Sigmoid colon (tissue), 7 donors: ENCODE measurements at places on chromosomes 5 and 9. TPM values are rescaled to one million over a fixed set of nuclear protein-coding genes. Genes with fewer than 3 reads are reported as not detected.

Gene AIF1L
- 2.9 TPM for total RNA-seq

Gene SOWAHA
- total RNA-seq: not detected

Gene PCDHGA7
- 10.8 TPM for total RNA-seq

Gene RAPGEF6
- total RNA-seq: 16.1 TPM

Gene CD274
- 1.4 TPM for total RNA-seq

DNA sequence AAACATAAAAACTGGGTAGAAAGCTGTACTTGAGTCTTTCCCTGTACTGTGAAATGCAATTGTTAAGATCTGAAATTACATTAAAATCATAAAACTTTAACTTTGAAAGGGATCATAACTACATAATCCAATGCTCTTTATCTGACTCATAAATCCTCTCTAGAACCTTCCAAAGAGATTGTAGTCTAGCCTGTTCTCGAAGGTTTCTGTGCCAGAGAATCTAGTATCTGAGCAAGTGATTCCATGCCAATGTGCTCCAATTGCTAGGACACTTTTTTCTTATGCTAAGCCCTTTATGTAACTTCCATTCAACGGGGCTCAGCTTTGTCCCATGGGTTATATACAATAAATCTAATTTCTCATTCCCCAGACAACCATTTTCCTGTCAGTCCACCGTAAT, 21.1 kb downstream of the DDX31 start:
- DNase-seq: no peak
- no peak overlapping the region for H3K27ac ChIP-seq
- H3K4me1 ChIP-seq: no peaks in the 10 kb centered on the region
- no peaks in the 10 kb centered on the region for H3K27me3 ChIP-seq

DNA sequence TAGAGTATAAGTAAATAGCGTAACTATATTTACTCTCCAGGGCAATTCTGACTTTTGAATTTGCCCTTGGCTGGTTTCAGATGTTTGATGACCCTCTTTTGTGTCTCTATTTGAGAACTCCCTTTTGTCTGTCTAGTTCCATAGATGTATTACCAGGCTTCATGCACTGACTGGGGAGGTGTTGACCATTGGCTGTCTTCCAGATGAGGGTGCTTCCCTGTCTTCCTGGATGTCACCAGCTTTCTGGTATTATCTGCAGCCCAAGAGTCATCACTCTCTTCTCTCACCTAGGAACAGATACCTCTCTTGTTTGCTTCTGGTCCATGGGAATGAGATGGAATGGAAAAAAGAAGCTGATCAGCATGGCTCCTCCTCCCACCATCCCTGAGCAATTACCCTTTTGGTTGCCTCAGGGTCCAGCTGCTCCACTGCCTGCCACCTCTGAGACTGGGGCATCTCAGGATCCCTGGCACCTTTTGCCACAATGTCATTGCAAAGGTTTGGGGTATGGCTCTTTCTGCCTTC, 58.7 kb upstream of the TMED7 start:
- no peak overlapping the region for H3K27ac ChIP-seq
- no peak for DNase-seq
- no peaks in the 10 kb centered on the region for H3K36me3 ChIP-seq
- H3K27me3 ChIP-seq: no peaks in the 10 kb centered on the region

- no peak overlapping the region for H3K27ac ChIP-seq
- no peaks in the 10 kb centered on the region for H3K36me3 ChIP-seq
- H3K4me1 ChIP-seq: no peaks in the 10 kb centered on the region
- no peak overlapping the region for H3K4me3 ChIP-seq
- DNase-seq: no peak
Measured at GRCh38 chr5:36423578-36424307, 122.0 kb upstream of the RANBP3L start.

GRCh38 chr5:5880077-5880763, 457.7 kb downstream of the ICE1 start:
- no peak for DNase-seq
- no peaks in the 10 kb centered on the region for H3K4me1 ChIP-seq
- H3K36me3 ChIP-seq: no peaks in the 10 kb centered on the region
- no peak overlapping the region for H3K27ac ChIP-seq

DNA sequence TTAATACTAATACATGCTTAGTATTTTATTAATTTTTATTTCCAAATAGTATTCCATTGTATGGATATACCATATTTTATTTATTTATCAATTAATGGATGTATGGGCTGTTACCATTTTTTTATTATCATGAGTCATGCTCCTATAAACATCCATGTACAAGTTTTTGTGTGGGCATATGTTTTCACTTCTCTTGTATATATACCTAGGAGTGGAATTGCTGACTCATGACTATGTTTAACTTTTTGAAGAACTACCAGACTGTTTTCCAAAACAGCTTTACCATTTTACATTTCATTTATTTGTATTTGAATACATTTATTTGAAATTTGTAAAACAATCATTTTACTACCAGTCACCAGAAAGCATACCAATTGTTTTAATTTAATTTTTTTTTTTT, 14.1 kb upstream of the LRRC19 start:
- H3K27ac ChIP-seq: no peak overlapping the region
- no peaks in the 10 kb centered on the region for H3K4me1 ChIP-seq
- no peaks in the 10 kb centered on the region for H3K27me3 ChIP-seq
- H3K36me3 ChIP-seq: peaks cover 70% of the 10 kb centered on the region
- no peak for DNase-seq
- H3K4me3 ChIP-seq: no peak overlapping the region

GRCh38 chr9:133377721-133378216, 1.6 kb downstream of the STKLD1 start:
- H3K4me3 ChIP-seq: no peak overlapping the region
- H3K36me3 ChIP-seq: no peaks in the 10 kb centered on the region
- H3K27ac ChIP-seq: no peak overlapping the region
- peaks cover 36% of the 10 kb centered on the region for H3K4me1 ChIP-seq
- H3K27me3 ChIP-seq: no peaks in the 10 kb centered on the region
- no peak for DNase-seq

DNA sequence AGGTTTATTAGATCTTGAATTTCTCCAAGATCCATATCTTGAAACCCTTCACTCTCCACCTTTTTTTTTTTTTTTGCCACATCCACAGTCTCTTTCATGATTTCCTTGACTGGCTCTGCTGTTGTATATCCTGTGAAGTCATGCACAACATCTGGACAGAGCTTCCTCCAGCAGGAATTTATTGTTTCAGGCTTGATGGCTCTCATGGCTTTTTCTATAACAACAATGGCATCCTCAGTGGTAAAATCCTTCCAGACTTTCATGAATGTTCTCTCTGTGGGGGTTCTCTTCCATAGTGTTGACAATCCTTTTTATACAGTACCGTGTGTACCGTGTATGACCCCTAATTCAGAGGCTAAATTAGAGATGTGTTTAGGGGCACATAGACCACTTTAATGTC, 24.0 kb downstream of the RANBP17 start:
- no peak overlapping the region for H3K4me3 ChIP-seq
- DNase-seq: no peak
- H3K27ac ChIP-seq: no peak overlapping the region
- H3K27me3 ChIP-seq: no peaks in the 10 kb centered on the region
- no peaks in the 10 kb centered on the region for H3K36me3 ChIP-seq

DNA sequence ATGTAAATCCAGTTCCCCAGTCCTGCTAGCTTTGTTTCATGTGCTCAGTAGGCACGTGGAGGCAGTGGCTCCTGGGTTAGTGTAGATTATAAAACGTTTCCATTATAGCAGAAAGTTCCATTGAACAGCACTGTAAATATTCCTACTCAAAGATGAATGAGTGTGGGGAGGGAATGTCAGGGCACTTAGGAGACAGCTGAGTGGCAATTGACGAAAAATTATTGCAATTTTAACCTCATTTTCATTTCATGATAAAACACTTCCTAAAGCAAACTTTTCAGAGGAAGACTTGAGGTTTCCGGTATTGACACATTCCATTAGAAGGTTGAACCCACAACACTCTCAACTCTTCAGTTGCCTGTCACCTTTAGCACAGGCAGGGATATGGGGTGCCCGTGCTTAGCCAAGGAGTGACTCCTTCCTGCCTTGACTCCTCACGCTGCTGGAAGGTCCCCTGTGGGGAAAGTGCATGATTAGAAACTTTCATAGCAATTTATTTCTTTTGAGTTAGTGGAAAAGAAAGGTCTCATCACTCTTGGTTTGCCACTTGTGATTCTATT, 41.2 kb downstream of the SLC46A2 start:
- H3K27ac ChIP-seq: no peak overlapping the region
- H3K4me3 ChIP-seq: no peak overlapping the region
- peaks cover 30% of the 10 kb centered on the region for H3K36me3 ChIP-seq
- no peaks in the 10 kb centered on the region for H3K27me3 ChIP-seq

- no peaks in the 10 kb centered on the region for H3K4me1 ChIP-seq
- H3K27ac ChIP-seq: no peak overlapping the region
- H3K36me3 ChIP-seq: no peaks in the 10 kb centered on the region
- H3K27me3 ChIP-seq: no peaks in the 10 kb centered on the region
- no peak for DNase-seq
Measured at GRCh38 chr9:133962341-133962740, 29.8 kb downstream of the VAV2 start.

GRCh38 chr9:15227491-15227890, 79.5 kb downstream of the TTC39B start:
- H3K36me3 ChIP-seq: peaks cover 16% of the 10 kb centered on the region
- no peaks in the 10 kb centered on the region for H3K4me1 ChIP-seq
- no peak for DNase-seq
- H3K27me3 ChIP-seq: no peaks in the 10 kb centered on the region
- no peak overlapping the region for H3K4me3 ChIP-seq
- no peak overlapping the region for H3K27ac ChIP-seq

DNA sequence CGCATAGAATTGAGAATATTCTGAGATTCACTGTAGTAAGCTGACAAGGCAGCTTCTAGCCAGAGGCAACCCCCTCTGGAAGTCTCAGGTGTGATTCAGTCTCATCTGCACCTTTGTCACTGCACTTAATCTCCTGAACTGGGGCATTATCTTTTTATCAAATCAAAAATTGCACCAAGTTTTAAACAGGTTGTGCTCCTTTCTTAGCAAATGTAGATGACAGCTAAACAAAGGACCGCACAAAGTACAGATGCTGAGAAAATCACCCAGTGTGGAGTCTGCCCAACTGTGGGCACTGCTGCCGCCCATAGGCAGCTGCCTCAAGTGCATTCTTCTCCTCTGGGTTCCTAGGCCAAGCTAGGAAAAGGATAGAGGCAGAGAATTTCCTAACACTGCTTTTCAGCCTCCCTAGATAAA, 51.1 kb downstream of the STARD4 start:
- H3K4me1 ChIP-seq: no peaks in the 10 kb centered on the region
- no peak overlapping the region for H3K4me3 ChIP-seq
- no peak for DNase-seq
- no peaks in the 10 kb centered on the region for H3K36me3 ChIP-seq
- no peak overlapping the region for H3K27ac ChIP-seq
